ENCODE measurements at places on chromosomes 12 and 14.

DNA sequence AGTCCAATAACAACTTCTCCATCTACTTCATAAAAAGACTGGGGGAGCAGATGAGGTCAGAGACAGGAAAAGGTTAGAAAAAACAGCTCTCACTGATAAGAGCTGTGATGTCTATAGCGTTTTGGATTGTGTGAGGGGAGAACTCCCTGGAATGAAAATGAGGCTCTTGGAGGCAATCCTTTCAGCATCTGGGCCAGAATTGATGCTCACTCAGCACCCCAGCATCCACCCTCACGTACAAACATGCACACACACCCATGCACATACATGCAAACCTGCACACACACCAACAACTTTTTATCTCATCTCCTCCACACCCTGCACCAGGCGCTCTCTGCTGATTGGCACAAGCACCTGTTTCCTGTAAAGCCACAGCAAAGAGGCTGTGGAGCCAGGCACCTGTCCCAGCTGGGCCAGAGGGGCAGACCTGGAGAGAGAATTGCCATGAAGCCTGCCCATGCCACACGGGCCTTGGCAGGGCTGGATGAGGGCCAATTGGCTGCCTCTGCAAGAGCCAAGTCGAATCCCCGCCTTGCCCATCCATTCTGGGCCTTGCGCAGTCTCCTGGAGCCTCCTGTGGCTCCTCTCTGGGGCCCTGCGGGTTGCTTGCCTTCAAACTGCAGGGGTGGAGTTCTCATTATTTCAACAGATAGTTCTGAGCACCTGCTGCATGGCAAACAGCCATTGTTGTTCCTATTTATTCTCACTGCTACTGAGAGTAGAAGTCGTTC is 53.1 kb downstream of the SYNE3 start:
- no peak for DNase-seq

GRCh38 chr12:92601176-92601575 is 101.6 kb upstream of the PLEKHG7 start:
- DNase-seq, result no peak

- no peak for DNase-seq
Observed at GRCh38 chr12:19683178-19683927, 244.1 kb downstream of the AEBP2 start.

DNA sequence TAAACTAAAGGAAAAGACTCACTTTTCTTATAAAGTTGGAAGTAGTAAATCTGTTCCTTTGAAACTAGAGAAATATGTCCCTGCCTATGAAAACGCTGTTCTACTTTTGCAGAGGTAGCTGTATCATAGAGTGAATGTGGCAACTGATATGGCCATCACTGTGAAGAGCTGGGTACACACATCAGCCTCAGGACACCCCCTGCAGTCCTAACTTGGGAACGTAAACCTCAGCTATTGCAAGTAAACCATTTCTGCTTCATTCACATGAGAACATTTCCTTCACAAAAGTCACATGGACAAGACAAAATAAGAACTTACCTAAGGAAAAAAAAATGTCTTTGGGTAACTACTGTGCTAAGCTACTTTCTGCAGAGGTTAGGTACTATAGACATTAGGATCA is 233.3 kb upstream of the PPFIA2 start:
- no peak for DNase-seq

- DNase-seq, result peak; percentile 91
Observed at GRCh38 chr12:49018261-49019119, at the start of gene PRKAG1. TSS of gene PRKAG1 (minus strand) at chr12:49018776. CDS start at chr12:49018740, 36 bp downstream.

GRCh38 chr12:12796928-12797793 is 11.7 kb downstream of the APOLD1 start:
- no peak for DNase-seq

- DNase-seq, result no peak
Observed at GRCh38 chr14:23299211-23299957, 3.3 kb downstream of the PPP1R3E start.

DNA sequence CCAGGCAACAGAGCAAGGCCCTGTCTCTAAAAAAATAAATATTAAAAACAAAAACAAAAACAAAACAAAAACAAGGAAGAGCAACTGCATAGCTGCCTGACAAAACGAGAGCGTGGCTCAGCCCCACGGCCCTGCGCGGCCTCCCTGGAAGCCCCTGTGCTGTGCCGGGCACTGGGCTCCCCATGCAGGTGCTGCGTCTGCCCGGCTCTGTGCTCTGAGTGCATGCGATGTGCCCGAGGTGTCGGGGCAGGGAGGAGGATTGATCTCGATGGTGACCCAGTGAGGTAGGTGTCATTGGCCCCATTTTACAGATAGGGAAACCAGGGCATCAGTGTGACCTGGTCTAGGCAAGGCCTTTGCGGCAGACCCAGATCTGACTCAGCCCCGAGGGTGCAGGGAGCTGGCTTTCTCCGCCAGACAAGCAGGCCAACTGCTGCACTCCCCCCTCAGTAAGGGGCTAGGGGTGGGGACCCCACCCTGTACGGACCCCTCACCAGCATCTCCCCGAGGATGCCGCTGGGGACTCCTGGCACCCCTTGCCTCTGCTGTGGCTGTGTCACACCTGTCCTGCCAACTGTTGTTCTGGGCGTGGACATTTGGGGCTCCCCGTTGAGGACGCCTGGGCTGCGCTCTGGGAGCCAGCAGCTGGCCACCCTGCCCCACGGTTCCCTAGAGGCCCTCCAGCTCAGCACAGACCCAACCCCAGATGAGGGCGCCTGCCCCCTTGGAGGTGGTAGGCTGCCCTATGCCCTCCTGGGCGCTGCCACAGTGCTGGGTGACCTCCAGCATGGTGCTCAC is 15.3 kb downstream of the GPR132 start:
- no peak for DNase-seq

- no peak for DNase-seq
Observed at GRCh38 chr12:113896194-113896593, 69.9 kb downstream of the RBM19 start.
